ENCODE measurements at places on chromosomes 5 and 9.

DNA sequence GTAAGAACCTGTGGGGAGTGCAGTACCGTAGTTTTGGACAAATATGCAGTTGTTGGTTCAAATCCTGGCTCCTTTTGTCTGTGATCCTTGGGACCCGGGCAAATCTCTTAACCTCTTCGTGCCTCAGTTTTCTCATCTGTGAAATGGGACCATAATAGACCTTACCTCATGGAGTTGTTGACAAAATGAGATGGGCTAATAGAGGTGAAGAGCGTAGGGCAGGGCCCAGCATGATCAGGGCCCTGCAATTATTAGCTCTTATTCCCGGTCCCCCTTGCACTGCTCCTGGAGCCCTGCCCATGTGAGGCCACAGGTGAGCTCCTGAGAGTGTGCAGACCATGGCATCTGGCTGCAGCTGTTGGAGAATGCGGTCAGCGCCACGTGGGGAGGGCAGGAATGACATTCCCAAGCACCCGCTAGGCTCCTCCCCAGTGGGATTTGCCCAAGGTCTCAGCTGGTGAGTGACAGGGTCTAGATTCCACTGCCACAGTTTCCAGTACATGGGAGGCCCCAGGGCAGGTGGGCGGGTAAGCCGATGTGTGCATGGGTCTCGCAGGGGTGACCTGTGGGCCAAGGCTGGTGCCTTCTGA, 41.0 kb downstream of the NEK6 start:
- no peak for DNase-seq

GRCh38 chr9:83981126-83981871, 694 bp downstream of the RMI1 start:
- DNase-seq: no peak

- no peak for DNase-seq
These were observed 2180.4 kb upstream of the C9orf72 start for GRCh38 chr9:29753638-29754037.

- no peak for DNase-seq
These were observed 47.3 kb downstream of the PAX5 start for GRCh38 chr9:36986468-36987408.

DNA sequence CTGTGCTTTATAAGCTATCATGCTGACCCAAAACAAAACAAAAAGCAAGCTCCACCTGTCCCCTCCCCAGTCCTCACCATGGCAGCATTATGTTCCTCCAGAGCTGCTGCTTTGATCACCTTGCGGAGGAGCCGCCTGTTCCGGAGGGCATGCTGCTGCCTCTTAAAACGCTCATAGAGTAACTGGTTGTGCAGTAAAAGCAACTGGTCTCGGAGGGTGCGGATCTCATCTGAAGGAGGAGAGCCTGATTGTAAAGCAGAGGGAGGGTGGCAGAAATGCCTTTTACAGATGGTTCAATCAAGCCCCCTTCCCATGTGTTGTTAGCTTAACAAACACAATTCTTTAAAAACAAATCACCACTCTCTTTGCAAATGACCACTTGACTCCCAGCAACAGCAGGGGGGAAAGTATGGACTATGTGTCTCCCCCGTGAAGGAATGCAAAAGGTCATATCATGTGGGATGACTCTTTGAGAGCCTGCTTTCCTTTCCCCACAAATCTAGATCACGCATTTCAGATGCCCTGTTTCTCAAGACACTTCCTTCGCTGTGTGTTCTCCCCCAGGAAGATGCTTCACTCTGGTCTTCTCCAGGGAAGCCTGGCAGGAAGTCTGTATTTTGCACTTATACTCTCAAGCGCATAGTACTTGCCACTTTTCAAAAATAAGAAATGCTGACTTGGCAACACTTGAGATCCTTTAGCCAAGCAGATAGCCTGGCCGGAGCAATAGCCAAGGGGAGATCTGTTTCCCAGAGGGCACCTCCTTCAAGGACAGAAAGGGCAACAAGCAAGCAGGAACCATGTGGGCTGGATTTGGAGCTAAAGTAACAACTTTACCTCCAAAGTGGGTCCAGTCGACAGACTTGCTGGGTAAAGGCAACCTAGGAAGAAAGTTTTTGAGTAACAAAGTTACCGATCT, 25.1 kb downstream of the SPACA9 start:
- DNase-seq: no peak

- DNase-seq: no peak
These were observed 96.4 kb upstream of the COL5A1 start for GRCh38 chr9:134545215-134545542.

GRCh38 chr5:169917500-169917899, 62.8 kb downstream of the INSYN2B start:
- DNase-seq: no peak

DNA sequence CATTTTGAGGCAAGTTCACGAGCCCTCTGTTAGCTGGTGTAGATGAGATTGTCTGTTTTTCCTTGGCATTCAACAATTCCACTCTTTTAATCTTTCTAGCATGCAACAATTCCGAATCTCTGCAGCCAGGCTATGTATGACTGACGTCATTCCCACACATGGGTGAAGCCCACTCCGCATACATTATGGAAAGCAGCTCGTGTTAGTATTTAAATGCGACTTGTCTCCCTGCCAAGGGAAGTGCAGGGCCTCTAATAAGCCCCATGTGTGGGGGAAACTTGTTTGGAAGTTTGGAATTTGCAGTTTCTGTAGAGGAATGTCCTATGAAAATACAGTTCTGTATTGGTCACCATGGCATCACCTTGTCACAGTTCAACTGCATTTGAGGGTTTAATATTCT, 146.0 kb upstream of the FBXL7 start:
- DNase-seq: no peak
